Renal cortical epithelial cell (primary cell): ENCODE measurements at places on chromosomes 6 and 20.
A peak's percentile ranks its signal among the peaks of the same experiment; 100 is the strongest.

DNA sequence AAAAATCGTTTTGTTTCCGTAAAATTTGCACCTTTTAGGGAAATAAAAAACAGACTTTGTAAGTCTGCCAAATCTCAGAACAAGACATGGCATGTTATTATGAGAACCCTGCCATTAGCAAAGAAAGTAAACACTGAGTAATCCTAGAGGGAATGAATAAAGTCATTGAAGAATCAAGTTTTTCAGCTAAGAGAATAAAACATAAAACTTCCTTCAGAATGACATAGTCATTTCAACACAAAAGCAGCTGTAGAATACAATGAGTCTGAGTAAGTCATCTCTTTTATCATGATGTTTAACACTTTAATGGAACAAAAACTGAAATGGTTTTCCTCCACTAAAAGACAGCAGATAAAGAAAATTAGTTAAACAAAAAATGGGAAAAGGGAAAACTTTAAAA lies 10.3 kb upstream of the DST start:
- peak; percentile 96 for DNase-seq

- no peak for DNase-seq
Observed at GRCh38 chr6:5149159-5149704, 64.1 kb downstream of the PPP1R3G start.

GRCh38 chr20:55095745-55096400 lies 620.5 kb downstream of the DOK5 start:
- peak; percentile 2 for DNase-seq

DNA sequence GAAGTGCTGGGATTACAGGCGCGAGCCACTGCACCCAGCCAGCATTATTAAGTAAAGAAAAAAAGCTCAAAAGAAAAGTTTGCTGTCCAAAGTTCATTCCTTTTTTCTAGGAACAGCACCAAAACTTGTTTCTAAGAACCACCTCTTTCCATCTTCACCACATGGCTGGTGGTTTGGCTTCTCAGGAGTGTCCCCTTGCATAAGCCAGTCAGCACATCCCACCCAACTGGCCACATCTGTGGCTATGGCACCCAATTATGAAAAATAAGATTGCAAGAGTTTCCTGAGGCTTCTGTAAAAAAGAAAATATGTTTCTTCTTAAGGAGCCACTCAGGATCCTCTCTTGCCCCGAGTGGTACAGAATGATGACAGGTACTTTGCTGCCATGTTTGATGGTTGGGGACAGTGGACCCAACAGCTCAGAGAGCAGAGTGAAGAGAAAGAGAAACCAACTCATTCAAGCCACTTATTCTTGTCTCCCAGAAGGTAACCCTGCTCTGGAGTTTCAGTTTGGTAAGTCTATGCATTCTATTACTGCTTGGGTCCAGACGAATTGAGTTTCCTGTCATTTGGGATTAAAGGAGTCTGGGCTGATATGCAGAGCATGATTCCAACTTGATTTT lies 65.3 kb downstream of the PSMB1 start:
- DNase-seq = no peak

- no peak for DNase-seq
Observed at GRCh38 chr20:54126806-54127655, 46.8 kb downstream of the CYP24A1 start.

GRCh38 chr6:106177786-106178185 lies 91.7 kb downstream of the PRDM1 start:
- DNase-seq = no peak

GRCh38 chr6:112760831-112761230 lies 413.7 kb downstream of the RFPL4B start:
- DNase-seq = no peak

DNA sequence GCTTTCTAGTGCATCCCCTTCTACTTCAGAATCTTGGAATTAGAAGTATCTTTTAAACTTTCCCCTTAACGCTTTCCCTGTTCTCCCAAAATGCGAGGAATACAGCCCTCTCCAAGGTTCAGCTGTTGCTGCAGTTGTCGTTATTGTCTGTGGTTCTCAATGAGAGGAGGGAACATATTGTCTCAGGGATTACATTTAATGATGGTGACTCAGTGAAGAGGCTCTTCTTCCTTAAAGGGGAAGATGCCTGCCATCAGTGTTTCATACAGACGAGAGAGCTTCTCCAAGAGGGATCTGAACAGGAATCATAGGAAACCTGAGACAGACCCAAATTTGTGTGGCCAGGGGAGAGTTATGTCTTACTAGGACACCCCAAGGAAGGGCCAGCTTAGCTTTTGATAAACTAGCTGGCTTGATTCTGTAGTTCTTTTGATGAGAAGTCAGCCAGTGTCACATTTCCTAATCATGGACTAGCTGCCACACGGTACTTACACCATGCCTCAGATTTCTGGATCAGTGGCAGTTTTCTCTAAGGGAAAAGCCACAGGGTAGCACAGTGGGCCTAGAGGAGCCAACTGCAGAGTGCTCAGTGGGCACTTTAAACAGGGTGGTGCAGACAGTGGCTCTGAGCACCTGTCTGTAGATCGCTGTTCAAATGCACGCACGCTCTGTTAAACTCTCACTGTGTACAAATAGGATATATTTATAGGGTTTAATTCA lies 59.7 kb upstream of the TMEM181 start:
- DNase-seq = peak; percentile 62

- peak; percentile 49 for DNase-seq
Observed at GRCh38 chr6:129766959-129767728, 57.2 kb upstream of the ARHGAP18 start.

GRCh38 chr6:31247813-31248212 lies 24.1 kb downstream of the HLA-C start:
- DNase-seq = no peak

GRCh38 chr20:19520261-19520660 lies 237.8 kb upstream of the RIN2 start:
- no peak for DNase-seq

GRCh38 chr6:40719671-40720374 lies 132.7 kb upstream of the LRFN2 start:
- DNase-seq = peak; percentile 56
